CD4-positive, alpha-beta memory T cell (primary cell): ENCODE measurements at places on chromosomes 6 and 20. TPM values are rescaled to one million over a fixed set of nuclear protein-coding genes. Genes with fewer than 3 reads are reported as not detected.

- DNase-seq, result no peak
Measured at GRCh38 chr6:151869345-151869744, 61.9 kb downstream of the ESR1 start.

GRCh38 chr20:55009066-55009465 lies 533.7 kb downstream of the DOK5 start:
- no peak for DNase-seq

- DNase-seq, result no peak
Measured at GRCh38 chr6:110939429-110940200, 18.9 kb upstream of the GTF3C6 start.

The AVP gene
- not detected for total RNA-seq

DNA sequence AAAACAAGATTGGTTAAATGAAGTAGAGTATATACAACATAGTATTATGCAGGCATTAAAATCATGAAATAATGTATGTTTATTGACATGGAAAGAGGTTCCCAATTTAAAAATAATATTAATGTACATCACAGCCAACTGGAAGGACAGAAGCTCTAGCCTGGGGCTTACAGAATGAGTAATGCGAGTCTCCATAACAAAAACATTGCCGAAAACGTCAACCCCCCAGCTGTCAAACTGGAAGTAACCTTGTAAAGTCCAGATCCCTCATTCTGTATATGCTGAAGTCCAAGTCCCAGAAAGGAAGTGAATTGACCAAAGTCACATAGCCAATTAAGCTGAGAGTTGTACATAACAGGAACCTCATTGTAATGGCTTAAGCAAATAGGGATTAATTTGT lies 128.7 kb upstream of the ECI2 start:
- no peak for DNase-seq

DNA sequence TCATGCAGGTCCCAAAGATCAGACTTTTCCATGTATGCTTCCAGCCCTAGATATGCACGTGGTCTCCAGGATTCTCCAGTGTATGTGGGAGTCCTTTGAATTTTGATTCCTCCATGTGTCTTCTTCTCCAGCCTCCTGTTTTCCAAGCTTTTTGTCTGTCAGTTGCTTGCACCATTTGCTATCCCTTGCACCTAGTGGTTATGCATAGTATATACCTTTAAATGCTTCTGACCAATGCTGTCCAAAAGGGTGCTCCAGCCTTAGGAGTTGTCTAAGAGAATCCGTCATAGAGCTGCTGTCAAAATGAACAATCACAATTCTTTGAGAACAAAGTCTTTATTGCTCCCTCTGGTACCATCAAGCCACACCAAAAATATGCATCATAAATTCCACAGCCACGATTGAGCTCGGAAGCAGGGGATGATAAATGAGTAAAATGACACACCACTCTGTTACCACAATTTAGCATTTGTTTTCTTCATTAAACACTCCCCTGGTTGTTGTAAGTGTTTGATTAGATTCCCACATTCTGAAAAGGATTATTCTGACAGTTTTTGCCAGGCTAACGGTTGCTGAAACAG lies 706.2 kb upstream of the GJE1 start:
- no peak for DNase-seq

- DNase-seq, result no peak
Measured at GRCh38 chr20:48165401-48165685, 380.1 kb upstream of the SULF2 start.

The HLA-DQB2 gene
- total RNA-seq, result not detected

The TRIM31 gene
- total RNA-seq, result not detected

The MLN gene
- not detected for total RNA-seq

GRCh38 chr6:161694995-161695394 lies 421.1 kb upstream of the AGPAT4 start:
- no peak for DNase-seq

DNA sequence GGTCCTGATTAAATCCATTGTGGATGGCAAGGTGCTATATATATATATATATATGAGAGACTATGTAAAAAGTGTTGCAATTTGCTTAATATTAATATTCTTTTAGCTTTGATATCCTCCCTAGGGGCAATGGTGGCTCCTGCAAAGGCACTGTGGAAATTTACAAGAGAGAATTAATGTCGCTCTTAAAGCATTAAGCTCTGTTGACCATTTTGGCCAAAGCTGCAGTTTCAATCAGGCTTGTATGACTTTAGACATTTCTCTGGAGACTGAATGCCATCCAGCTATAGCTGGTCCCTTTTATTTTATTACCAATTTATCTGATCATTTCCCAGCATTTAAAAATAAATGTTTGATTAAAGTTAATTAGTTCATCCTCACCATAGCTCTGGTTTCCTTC lies 155.3 kb downstream of the JARID2 start:
- no peak for DNase-seq

DNA sequence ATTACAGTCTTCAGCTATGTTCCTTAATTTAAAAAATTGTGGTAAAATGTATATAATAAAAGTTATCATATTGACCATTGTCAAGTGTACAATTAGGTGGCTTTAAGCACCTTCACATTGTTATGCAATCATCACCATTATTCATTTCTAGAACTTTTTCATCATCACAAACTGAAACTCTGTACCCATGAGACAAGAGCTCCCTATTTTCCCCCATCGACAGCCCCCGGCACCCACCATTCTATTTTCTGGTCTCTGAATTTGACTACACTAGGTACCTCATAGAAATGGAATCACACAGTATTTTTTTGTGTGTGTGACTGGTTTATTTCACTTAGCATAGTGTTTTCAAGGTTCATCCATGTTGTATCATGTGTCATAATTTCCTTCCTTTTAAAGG lies 39.7 kb upstream of the FYN start:
- no peak for DNase-seq

The SLC22A2 gene
- not detected for total RNA-seq

The RPS21 gene
- total RNA-seq, result 3,142 TPM

The ASF1A gene
- 64.0 TPM for total RNA-seq

The LY6G6F gene
- not detected for total RNA-seq
